Left renal cortex interstitium (tissue), 4 donors: ENCODE measurements at places on chromosomes 7 and 10.

DNA sequence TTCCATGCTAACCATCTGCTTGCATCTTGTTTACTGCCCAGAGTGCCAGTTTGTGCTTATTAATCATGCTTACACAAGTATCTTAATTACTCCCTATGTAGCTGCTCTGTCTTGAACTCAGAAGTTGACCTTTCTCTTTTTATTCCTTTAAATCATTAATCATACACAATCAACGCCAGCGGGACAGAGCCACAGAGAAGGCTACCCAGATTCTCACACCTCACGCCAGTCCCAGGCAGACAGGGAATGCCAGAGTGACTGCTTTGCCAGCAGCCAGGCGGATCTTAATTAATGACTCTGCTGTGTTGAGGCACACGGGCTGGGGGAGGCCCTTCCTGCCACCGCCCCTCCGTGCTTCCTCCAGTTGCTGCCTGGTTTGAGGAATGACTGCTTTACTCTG lies 229.4 kb downstream of the LRMDA start:
- DNase-seq = no peak

DNA sequence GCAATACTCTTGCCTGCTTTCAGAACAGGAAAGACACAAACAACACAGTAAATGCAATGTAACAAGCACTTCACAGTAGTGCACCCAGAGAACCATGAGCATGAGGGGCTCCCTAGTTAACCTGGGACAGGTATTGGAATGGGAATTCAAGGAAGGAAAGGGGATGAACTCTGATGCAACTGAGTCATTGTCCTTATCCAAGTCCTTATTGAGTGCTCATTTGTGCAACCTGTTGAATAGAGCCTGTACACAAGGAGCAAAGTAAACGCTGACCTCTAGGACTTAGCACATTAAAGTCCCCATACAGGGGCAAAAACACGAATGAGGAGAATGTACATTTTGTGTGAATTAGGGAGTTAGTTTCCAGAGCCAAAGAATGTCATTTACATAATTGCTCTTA lies 276.4 kb upstream of the BMPER start:
- DNase-seq = no peak

GRCh38 chr7:46979439-46979838 lies 602.5 kb downstream of the TNS3 start:
- DNase-seq = no peak

DNA sequence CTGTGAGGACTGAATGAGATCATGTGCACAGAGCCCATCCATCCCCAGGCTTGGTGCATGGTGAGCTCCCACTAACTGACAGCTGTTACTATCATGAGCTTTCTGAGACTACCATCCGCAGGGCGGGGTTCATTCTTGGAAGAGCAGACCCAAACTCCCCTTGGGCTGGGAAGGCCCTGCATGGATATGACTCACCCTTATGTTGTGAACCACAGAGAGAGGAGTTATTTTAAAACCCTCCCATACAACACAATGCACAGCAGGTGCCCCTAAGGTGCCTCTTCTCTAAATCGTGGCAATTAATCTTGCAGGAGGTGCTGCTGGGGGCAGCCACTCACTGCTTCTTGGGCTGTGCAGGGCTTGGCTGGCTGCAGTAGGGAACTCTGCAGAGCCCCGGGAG lies 219.1 kb downstream of the GFRA1 start:
- no peak for DNase-seq

DNA sequence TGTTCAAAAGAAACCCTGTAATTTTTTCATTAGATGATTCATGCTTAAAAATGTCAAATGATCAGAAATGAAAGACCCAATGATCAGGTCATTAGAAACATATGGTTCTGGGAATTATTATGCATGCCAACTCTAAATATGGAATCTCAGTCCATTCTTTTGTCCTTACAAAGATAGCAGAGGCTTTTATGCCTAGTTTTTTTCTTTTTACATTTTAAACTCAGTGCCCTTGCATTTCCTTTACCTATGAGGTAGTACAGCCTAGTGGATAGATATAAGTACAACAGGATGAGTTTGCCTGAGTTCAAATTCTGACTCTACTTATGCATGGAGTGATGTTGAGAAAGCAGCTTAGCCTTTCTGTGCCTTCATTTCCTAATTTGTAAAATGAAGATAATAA lies 392.9 kb downstream of the SUGCT start:
- DNase-seq = no peak

DNA sequence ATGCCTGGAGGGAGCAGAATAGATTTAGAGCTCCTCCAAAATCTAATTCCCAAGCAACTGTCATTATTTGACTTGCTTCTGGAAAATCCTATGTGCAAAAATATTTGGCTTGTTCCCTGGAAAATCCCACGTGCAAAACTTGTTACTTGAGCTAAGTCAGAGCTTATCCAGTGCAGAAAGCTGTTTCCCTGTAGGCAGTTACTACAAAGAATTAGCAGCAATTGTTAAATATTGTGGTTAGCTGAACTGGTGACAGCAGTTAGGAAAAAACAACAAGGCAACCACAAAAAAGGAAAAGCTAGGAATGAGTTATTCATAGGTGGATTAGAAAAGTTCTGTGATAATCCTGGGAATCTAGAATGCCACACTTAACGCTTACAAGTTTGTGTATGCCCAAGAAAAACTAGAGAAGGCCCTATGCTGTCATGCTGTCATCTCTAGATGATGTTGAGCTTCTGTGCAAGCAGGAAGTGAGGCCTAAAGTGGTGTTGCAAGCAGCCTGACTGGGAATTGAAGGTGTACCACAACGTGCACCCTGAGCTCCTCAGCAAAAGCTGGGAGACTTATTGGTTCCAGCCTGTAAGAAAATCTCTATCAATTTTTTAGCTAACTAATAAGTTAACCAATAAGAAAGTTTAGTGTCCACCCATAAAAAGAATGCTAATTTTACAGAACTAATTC lies 738.6 kb upstream of the LRRTM3 start:
- no peak for DNase-seq

GRCh38 chr10:128751284-128751683 lies 625.1 kb upstream of the MKI67 start:
- DNase-seq = no peak

- DNase-seq = no peak
Measured at GRCh38 chr10:79246606-79247275, 100.5 kb upstream of the PPIF start.

- DNase-seq = no peak
Measured at GRCh38 chr7:158273138-158273651, 314.4 kb downstream of the PTPRN2 start.

DNA sequence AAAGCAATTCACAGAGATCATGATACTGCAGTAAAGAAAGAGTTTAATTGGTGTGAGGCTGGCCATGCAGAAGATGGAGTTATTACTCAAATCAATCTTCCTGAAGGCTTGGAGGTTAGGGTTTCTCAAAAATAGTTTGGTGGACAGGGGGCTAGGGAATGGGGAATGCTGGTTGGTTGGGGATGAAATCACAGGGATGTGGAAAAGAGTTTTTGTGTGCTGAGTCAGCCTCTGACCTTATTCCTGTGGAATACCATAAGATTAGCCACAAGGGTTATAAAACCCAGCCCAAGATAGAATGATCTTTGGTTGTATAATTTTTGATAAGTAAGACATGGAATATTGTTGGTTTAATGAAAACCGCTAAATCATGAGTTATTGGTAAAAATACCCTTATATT lies 764.3 kb downstream of the TYW1 start:
- DNase-seq = no peak
